ENCODE measurements at places on chromosomes 6 and 20.

DNA sequence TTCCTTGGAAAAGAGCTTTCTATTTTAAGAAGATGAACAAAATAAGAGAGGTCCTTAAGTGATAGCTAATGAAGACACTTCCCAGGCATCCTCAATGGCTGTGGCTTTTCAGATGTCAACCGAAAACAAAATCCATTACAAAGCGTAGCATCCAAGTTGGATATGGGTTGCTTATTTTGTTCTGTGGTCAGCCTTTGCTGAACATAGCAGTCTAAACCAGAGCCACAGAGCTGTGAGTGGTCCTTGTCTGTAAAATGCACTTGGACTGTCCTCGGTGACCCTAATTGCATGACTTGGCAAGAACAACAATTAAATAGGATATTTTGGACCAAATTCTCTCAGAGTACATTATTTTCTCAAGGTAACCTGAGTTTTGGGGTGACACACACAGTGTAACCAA, 10.4 kb upstream of the BFSP1 start:
- no peak for DNase-seq

DNA sequence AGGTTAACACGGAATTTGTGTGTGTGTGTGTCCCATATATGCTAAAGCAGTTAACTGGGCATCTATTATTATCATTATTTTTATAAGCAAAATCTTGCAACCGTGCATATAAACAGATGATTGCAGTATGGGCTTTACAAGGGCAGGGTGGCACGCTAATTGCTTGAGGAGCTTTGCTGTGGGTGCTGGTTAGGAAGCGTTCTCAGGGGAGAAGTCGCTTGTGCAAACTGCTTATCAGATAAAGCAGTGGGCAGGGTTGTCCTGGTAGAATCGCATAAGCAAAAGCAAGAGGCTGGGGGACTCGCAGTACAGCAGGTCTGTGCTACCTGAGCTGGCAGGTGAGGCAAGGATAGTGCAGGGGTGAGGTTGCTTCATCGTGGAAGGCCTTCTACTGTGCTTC, 9.7 kb upstream of the CCN6 start:
- DNase-seq = no peak

- no peak for DNase-seq
These were observed 506.7 kb upstream of the MARCKS start for GRCh38 chr6:113350461-113350860.

DNA sequence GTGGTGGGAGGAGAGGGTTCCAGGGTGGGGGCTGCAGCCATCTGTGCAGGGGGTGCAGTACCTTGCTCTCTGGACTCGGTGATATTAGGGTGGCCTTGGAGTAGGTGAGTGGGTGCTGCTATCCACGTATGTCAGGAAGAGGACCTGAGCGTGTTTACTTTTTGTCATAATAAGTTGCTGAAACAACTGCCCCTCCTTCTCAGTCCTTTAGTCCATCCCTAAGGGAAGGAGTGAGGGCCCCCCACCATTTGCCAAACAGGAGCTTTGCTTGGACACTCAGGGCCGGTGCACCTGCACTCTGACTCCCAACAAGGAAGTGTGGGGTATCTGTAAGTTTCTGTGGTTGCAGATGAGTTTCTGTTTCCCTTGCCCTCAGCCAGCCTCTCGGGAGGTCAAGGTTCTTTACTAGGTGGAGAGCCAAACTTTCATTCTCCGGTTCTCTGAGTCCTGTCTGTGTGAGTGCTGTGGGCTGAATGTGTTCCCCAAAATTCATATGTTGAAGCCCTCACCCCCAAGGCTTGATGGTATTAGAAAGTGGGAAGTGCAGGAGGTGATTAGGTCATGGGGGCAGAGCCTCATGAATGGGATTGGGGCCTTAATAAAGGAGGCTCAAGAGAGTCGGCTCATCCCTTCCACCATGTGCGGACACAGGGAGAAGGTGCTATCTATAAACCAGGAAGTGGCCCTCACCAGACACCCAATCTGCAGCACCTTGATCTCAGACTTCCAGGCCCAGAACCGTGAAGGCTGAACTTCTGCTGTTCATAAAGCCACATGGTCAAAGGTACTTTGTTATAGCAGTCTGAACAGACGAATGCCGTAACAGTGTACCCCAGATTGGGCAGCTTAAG, 19.6 kb upstream of the CCR6 start:
- no peak for DNase-seq

DNA sequence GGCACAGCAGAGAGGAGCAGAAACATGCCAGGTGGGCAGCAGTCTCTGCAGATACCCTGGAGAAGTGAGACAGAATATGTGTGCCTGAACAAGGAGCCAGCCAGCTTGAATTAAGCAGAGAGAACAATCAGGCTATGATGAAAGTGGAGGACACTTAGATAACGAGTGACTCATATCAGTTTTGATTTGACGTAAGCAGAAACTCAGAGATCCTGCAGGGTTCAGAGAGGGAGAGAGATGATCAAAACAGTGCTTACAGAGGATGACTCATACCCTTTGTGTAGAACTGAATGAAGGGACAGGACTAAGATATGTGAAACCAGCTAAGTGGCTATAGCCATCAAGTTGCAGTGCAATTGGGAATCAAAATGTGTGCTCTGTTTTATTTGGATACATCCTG, 300.7 kb downstream of the TENT5A start:
- no peak for DNase-seq

GRCh38 chr20:61271312-61272231, 19.5 kb downstream of the CDH4 start:
- no peak for DNase-seq

DNA sequence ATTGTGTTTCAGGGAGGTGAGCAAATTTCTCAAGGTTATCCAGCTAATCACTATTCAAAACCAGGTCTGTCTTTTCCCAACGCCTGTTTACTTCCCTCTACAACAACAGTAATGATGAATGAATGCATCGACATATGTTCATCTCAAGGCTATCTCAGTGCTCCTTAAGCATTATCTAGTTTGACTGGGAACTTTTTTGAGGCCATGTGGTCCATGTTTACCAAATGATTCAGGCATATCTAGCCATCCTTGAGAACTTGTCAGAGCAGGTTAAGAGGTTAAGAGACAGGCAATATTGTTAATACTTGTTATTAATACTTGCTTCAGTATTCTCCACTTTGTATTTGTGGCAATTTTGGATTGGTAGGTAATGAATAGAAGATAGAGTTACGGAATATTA, 1038.4 kb upstream of the FLRT3 start:
- no peak for DNase-seq

DNA sequence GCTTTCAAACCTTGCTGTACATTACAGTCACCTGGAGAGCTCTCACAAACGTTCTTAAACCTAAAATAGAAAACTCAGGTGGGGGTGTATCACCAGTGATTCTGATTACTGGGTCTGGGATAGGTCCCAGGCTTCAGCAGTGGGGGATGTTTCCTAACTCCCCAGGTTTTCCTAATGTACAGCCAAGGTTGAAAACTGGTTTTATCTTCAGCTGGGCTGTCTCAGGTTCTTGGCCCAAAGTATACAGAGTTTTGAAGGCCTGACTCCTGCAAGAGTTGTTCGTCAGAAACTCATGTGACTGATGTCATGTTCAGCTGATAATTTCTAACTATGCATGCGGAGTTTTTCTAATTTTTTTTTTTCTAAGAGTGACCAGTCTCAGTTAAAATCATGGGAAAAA, 9.8 kb downstream of the SYCP2L start:
- DNase-seq = no peak

DNA sequence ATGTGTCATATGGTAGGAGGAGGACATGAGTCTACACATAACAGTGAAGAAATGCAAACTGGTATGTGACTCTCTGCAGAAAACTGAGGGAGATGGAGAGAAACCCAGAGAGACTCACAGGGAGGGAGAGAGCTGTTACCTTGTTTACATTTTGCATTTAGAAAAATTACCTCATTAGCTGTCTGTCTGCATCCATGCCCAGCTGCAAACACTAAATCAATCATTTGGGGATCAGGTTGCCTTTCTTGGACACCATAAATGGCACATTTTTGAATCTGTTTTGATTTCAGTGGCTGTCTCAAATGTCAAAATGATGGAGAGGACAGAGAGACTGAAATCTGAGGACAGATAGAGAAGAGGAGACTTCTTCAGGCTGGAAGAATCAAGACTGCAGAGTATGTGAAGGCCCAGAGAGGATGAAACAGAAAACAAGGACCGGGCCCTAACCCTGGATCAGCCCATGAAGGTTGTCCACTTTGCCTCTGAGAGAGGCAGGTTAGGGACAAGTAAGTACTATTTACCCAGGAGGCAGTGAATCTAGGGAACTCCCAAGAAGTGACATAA, 92.2 kb downstream of the UNC5CL start:
- no peak for DNase-seq

- no peak for DNase-seq
These were observed 535.6 kb downstream of the QKI start for GRCh38 chr6:163950159-163950558.

DNA sequence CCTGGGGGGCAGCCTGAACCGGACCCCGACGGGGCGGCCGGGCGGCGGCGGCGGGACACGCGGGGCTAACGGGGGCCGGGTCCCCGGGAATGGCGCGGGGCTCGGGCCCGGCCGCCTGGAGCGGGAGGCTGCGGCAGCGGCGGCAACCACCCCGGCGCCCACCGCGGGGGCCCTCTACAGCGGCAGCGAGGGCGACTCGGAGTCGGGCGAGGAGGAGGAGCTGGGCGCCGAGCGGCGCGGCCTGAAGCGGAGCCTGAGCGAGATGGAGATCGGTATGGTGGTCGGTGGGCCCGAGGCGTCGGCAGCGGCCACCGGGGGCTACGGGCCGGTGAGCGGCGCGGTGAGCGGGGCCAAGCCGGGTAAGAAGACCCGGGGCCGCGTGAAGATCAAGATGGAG, 636 bp downstream of the SRF start:
- peak; percentile 41 for DNase-seq

DNA sequence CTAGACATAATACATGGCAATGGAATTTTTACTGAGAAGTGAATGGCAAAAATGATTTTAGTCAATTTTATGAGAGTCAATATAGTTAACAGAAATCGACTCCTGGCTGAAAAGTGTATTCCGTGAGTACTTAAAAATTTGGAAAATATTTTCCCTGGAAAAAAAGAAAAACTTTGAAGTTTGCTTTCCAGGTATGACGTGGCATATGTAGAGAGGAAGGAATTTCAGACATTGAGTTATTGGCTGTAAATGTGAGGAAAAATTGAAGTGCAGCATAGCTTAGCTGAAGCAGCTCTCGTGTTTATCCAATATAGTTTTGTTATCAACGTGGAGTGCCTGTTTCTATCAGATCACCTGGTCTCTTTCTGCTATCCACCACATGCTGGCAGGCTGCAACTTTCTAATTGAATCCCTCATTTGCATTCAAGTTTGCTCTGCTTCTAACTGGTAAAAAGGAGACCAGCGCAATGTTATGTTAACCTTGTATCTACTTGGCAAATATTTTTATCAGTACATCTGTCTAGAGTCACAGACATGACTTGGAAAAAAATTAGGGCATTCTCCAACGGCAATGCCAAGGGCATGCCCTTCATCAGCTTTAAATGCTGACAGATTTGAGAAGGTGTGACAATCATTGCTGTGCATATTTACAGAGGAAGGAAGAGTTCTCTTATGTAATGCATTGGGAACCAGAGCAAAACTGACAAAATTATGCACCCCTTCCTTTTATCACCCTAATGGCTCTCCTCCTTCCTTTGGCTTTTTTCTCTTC, 1102.8 kb upstream of the FLRT3 start:
- no peak for DNase-seq

DNA sequence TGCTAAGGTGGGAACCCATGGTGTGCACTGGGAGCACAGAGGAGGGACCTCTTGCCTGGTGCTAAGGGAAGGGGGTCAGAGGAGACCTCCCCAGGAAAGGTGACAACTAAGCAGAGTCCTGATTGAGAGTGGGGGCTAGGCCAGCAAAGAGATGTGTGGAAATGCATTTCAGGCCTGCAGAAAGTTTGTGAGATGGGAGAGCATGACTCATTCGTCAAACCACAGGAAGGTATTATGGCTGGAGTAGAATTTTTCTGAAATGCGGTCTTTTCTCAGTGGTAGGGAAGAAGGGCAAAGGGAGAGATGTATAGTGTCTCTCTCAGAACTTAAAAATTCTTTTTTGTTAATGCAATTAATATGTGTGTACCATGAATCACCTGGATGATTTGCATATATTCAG, 23.6 kb upstream of the EDN1 start:
- DNase-seq = no peak

GRCh38 chr6:110815015-110815410, 256 bp downstream of the CDK19 start:
- DNase-seq = no peak

DNA sequence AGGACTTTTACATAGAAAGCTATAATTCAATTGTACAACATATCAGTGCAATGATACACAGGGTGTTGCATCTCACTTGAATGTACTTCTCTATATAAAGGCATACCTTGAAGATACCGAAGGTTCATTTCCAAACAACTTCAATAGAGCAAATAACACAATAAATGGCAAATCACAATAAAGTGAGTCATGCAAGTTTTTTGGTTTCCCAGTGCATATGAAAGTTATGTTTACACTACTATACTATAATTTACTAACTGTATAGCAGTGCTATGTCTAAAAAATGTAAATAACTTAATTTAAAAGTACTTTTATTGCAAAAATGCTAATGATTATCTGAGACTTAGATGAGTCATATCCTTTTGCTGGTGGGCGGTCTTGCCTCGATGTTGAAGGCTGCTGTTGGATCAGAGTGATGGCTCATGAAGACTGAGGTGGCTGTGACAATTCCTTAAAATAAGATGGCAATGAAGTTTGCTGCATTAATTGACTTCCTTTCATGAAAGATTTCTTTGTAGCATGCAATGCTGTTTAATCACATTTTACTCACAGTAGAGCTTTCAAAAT, 188.8 kb downstream of the TASP1 start:
- DNase-seq = no peak

- DNase-seq = no peak
These were observed 123.1 kb upstream of the STXBP5 start for GRCh38 chr6:147081076-147081609.

DNA sequence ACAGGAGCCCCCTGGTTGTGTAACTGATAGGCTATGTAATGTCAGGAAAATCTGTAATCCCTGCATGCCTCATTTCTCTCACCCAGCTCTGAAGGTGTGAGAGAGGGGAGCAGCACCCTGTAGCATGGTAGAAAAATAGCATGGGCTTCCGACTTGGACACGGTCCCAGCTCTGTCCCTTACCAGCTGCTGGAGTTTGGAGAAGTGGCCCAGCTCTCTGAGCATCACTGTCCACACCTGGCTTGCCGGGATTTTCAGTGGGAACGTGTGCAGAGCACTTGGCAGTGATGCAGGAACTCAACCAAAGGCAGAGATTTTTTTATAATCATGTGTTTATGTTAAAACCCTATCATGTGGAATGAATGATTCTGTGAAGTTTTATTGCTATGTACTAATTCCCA, 34.6 kb downstream of the STK35 start:
- no peak for DNase-seq
